Aorta (tissue), 5 donors: ENCODE measurements at places on chromosomes 3 and 15. TPM values are rescaled to one million over a fixed set of nuclear protein-coding genes. Genes with fewer than 3 reads are reported as not detected.

PLAAT1 gene
- polyA plus RNA-seq = not detected

DNA sequence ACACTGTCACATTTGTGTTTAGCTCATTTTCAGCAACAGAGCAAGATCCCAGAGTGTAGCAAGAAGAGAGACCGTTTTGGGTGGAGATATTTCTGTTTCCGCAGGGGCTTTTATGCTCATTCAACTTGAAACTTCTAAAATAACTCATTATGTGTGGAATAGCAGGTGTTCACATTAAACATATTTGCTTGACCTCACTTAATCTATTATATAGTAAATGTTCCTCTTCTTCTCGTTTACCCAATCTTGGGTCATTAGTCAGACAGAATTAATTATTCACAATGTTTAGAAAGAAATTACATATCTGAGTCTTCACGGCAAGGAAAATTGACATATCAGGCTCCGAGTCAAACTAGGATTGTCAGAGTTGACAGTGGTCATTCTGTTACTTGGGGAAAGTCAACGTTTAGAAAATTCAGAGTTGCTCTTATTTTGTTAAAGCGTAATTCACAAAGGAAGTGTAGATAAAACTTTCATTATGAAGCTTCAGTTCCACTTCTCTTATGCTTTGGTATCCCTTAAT is 222.9 kb downstream of the TPRG1 start:
- DNase-seq = no peak

- DNase-seq = no peak
Observed at GRCh38 chr15:68644083-68644904, 65.5 kb downstream of the CORO2B start.

RAB7A gene
- 126 TPM for polyA plus RNA-seq

DNA sequence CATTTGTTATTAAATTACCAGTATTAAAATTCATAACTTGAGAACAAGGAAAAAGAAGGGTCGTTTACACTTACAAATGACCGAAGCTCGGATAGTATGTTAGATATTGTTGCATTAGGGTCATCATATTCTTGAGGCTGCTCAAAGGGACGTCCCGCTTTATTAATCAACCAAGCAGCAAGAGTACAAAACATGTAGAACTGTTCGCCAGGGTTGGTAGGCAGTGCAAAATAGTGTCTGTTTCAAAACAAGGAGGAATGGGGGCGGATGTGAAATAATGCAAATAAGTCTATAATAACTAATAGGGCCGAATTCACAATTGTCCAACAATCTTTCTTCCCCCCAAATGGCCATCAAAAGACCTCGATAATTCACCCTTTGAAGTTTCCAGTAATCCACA is 2.9 kb downstream of the IFT57 start:
- no peak for DNase-seq
